ENCODE measurements at places on chromosomes 4 and X.

DNA sequence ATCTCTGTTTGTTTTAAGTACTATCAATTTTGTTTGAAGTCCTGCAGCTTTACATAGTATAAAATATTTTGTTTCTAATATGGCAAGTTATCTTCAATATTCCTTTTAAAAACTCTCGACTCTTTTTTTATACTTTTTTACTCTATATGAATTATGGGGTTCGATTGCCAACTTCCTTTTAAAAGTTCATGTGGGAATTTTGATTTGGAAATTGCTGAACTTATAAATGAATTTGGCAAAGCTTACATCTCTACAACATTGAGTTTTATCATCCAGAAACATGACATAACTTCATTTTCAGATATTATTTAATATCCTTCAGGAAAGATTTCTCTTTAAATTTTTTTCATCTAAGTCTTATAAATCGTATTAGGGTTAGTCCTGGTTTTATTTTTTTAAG lies 60.8 kb downstream of the ASB9 start:
- DNase-seq, result no peak

- peak; percentile 81 for DNase-seq
Observed at GRCh38 chr4:186587416-186588018, 32.1 kb upstream of the MTNR1A start.

DNA sequence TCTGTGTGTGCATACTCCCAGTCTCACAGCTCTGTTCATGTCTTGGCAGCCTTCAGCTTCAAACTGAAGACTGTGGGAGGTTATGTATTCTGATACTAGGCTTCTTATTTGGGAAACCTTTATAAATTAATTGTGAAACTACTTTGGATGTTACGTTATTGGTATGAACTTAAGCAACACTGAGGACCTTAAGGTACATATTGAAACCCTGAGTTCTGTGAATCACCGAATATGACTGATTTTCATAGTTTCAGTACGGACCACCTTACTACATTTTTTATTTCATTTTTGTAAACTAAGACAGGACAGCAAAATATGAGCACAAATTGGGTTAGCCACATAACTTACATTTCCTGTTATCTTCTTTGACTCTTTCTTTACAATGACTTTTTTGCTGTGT lies 498.4 kb downstream of the PDGFC start:
- no peak for DNase-seq

- DNase-seq, result no peak
Observed at GRCh38 chr4:91824773-91825172, 479.0 kb upstream of the GRID2 start.

- DNase-seq, result no peak
Observed at GRCh38 chr4:150952167-150952845, 62.8 kb downstream of the LRBA start.

Measured in astrocyte of the hippocampus (primary cell).